ENCODE measurements at places on chromosomes 2 and 18.

DNA sequence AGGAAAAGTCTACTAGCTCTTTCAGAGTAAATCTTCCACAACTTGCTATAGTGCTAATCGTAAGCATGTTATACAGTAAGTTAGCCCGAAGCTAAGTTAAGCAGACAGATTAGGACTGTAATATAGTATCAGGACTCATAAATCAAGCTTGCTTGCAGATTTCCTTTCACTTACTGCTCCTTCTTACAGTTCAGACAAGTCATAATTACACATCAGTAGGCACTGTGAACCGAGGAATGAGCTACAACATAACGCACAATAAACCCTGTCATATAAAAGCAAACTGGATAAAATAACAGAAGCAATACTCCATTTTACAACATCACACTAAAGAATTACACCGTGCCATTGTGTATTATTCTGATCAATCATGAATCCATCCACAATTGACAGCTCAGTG, 832.6 kb upstream of the ZEB2 start:
- no peak for DNase-seq

- DNase-seq, result no peak
Observed at GRCh38 chr2:11634584-11634983, 35.4 kb downstream of the NTSR2 start.

DNA sequence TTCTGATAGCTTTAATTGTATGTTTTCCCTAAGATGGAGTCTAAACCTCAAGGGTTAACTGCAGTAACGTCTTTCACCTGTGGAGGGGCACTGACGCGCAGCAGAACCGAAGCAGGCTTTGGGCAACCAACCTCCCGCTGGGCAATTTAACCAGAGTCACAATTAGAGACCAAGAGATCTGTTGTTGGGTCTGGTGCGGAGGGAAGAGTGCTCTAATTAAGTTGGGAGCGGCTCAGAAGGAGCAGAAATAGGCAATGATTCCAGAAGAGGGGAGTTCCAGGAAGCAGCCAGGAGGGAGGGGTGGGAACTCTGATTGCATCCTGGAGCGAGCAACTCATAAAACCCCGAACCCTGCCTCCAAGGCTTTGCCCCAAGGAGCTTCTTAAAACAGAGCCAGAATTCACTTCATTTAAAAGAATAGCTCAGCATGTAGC, 245.8 kb downstream of the PAX3 start:
- DNase-seq, result no peak

DNA sequence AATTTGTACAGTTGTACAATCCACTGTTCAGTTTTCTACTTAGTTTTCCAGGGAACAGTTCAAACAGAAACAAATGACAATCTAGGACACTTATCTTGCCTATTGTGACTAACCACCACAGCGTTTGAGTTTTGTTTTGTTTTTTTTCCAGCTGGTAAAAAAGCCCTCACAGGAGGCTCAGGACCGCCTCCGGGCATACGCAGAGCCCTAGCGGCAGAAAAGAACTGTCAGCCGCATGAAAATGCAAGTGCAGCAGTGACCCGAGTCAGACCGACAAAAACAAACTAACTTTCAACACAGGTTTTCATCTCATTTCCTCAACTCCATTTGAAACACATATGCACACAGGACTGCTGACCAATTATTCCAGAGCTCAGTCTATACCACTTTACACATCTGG, 68.6 kb downstream of the STEAP3 start:
- DNase-seq, result no peak
